COLO829 (cell line): ENCODE measurements at places on chromosomes 1 and 21.

GRCh38 chr1:41862384-41863221, 56.1 kb downstream of the HIVEP3 start:
- no peak for DNase-seq

DNA sequence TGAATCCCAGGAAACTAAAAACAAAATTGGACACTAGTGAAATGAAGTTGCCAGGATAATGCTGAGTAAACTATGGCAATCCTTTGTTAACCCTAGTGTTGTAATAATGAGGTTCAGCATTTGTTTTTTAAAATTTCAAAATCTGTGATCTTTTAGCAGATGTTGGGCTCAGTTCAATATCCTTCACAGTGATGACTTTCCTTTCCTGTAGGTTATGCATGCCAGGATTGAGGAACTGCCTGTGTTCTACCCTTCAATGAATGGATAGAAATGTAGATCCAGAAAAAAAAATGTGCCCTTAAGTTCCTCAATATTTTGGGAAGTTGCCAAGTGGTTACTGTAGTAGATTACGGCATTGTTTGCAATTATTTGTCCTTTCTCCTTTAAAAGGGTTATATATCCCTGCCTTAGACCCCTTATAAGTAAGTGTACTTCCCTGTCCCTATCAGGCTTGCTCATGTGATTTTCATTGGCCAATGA, 35.5 kb upstream of the IRF2BP2 start:
- no peak for DNase-seq

- DNase-seq = no peak
These were observed 159.1 kb downstream of the BRINP2 start for GRCh38 chr1:177329871-177330270.

GRCh38 chr1:207882692-207883091, 28.2 kb downstream of the CD34 start:
- no peak for DNase-seq

GRCh38 chr1:100164216-100164615, 13.8 kb downstream of the LRRC39 start:
- DNase-seq = peak; percentile 57
